ENCODE measurements at places on chromosomes 13 and 19.
A peak's percentile ranks its signal among the peaks of the same experiment; 100 is the strongest.

DNA sequence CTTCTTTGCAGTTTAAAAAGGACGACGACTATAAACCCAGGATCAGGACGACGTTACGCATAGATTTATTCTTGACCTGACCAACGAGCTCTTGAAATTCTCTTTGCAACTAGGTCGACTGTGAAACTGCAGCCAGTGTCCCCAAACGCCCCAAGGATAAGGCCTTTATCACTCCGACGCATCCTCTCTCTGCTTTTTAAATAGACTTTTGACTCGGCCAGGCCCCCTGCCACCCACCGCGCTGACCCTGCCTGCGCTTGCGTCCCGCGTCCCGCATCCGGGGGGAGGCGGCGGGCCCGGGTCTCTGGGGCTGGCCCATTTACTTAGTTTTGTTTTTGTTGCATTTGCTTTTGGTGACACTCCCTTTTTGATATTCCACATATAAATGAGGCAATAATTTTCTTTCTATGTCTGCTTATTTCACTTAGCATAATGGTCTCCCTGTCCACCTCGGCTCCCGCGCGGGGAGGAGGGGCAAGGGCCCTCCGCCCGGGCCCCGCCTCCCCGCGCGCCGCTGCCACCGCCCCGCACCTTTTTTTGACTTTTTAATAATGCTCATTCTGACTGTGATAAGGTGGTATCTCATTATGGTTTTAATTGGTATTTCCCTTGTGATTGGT, 17.4 kb downstream of the RB1 start:
- no peak for DNase-seq

DNA sequence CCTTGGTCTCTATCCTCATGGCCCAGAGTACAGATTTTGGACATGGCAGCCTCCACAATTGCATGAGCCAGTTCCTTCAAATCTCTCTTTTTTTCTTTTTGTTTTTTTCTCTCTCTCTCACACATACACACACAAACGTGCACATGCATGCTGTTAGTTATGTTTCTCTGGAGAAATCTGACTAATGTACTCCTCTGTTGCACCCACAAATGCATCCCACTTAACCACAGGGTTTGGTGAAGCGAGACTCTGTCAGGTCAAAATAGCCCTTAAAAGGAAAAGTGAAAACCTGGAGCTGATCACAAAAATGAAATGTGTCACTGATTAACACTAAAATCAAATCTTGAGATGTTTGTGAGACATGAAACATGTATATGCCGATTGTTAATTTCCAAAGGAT, 374.6 kb upstream of the ARGLU1 start:
- DNase-seq = no peak

DNA sequence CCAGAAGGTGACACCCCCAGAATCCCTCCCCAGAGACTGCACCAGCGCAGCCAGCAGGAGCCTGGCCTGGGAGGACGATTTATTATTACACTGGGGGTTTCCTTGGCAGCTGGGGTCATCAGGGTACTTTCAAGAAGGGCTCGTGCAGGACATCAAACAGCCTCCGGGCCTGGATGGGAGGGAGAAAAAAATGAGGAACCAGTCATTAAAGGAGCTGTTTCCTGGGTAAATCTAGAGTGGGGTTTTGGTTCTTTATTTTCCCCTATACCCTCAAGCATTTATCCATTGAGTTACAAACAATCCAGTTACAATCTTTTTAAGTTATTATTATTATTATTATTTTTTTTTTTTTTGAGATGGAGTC, 3.1 kb downstream of the POLR1G start:
- no peak for DNase-seq

GRCh38 chr13:46624353-46624752, 71.4 kb downstream of the LRCH1 start:
- DNase-seq = no peak

DNA sequence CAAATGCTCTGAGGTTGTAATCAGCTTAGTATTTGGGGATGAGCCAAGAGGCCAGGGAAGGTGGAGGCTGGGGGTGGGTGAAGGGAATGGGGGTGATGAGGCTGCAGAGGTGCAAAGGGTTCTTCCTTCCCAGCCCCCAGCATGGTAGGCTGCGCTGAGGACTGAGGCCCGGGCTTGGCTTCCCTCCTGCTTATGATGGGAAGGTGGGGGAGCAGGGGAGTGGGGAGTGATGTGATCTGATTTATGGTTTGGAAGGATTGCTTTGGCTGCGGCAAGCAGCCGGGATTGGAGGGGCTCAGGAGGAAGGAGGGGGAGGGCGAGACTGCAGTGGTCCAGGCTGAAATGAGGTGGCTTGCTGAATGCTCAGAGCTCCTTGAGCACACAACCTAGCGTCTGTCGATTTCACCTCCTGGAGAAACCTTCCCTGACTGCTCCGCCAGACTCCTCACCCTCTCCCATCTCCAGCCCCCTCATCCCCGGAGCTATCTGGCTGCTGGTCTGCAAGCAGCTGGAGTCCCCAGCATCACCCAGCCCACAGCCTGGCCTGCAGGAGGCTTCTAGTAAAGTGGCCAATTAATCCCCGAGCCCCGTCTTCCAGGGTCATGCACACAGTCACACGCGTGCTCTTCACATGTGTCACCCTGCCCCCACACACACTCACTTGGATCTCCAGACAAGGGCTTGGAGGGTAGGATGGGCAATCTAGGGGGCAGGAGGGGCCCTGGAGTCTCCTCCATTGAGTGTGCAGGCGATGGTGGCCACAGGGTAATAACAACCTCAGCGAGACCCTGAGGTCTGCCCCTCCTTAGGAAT, 757 bp upstream of the CLEC11A start:
- DNase-seq = no peak

GRCh38 chr19:1470305-1471009, 8.6 kb downstream of the C19orf25 start:
- DNase-seq = peak; percentile 79

GRCh38 chr13:31827707-31828106, 88.4 kb downstream of the RXFP2 start:
- DNase-seq = no peak

All from NCI-H146 (cell line).